ENCODE measurements at places on chromosomes 11 and 22.

DNA sequence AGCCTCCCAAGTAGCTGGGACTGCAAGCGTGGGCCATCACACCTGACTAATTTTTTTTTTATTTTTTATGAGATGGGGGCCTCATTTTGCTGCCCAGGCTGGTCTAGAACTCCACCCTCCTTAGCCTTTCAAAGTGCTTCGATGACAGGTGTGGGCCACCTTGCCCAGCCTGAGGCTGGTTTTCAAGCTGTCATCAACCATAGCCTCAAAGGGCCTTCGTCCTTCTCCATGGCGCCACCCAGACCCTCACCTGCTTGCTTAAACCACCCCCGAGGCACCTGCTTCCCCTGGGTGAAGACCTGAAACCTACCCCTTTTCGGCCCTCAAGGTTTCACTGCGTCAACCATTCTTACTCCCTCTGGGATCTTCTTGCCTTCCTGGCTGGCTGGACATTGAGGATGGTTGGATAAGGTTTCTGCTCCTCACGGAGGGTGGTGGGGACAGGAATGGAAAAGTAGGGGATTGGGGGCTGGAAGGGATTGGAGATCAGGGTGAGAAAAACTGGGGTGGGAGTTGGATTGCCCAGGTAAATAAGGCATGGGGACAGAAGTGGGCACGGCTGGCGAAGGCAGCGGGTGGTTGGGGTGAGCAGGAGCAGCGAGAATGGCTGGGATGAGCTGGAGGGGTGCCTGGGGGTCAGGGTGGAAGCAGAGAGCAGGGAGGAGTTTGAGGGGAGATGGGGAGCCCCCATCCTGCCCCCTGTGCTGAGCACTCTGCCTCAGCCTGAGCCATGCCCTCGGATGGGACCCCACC, 2.8 kb upstream of the ACR start:
- no peak for DNase-seq

- no peak for DNase-seq
Measured at GRCh38 chr11:79683930-79684329, 243.1 kb upstream of the TENM4 start.

DNA sequence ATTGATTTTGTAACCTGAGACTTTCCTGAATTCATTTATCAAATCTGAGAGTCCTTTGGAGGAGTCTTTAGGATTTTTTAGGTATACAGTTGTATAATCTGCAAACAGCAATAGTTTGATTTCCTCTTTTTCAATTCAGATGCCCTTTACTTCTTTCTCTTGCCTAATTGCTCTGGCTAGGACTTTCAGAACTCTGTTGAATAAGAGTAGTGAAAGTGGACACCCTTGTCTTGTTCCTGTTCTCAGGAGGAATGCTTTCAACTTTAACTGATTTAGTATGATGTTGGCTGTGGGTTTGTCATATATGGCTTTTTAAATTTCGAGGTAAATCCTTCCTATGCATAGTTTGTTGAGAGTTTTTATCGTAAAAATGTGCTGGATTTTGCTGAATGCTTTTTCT, 227.4 kb downstream of the CSNK2A3 start:
- no peak for DNase-seq

DNA sequence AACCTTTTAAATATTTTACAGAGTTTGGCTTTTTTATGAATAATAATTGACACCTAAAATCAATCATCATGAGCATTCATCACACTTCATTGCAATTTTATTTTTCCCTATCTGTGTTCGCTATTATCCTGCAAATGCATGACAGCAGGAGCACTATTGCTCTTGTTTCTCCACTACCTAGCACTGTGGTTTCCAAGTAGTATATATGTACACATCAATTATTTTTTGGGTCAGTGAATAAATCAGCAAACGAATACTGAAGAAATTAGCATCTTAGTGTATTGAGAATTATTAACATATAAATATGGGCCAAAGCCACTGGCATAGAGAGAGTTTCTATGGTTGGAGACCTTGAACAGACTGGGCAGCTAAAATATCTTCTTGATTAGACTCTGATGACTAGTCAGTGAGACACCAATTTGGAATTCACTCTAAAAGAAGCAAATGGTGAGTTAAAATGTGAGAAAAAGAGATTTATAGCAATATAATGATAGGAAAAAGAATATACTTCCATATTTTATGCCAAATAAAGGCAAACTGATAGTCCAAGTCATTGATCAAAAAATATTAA, 731.1 kb upstream of the LUZP2 start:
- peak; percentile 35 for DNase-seq

GRCh38 chr22:19704355-19705015, 9.8 kb upstream of the SEPTIN5 start:
- DNase-seq: no peak

DNA sequence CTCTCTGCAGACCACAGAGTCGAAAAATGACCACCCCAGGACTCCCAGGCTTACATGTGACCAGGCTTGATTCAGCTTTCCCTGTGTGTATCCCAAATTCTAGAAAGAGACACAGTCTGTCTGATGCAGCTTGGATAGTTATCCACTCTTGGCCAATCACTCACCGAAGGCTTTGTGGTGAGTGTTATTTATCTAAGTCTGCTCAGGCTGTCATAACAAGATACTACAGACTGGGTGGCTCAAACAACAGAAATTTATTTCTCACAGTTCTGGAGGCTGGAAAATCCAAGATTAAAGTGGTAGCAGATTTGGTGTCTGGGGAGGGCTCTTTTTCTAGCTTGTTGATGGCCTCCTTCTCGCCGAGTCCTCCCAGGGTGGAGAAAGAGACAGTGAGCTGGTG, 63.2 kb downstream of the ZBTB16 start:
- no peak for DNase-seq

- no peak for DNase-seq
Measured at GRCh38 chr11:20840341-20840740, 171.0 kb downstream of the NELL1 start.

GRCh38 chr11:398826-399225, 4.8 kb downstream of the PKP3 start:
- no peak for DNase-seq

- peak; percentile 53 for DNase-seq
Measured at GRCh38 chr22:29245626-29246385, 22.0 kb downstream of the RHBDD3 start.

- DNase-seq: peak; percentile 51
Measured at GRCh38 chr22:19448076-19448607, 631 bp upstream of the C22orf39 start.

DNA sequence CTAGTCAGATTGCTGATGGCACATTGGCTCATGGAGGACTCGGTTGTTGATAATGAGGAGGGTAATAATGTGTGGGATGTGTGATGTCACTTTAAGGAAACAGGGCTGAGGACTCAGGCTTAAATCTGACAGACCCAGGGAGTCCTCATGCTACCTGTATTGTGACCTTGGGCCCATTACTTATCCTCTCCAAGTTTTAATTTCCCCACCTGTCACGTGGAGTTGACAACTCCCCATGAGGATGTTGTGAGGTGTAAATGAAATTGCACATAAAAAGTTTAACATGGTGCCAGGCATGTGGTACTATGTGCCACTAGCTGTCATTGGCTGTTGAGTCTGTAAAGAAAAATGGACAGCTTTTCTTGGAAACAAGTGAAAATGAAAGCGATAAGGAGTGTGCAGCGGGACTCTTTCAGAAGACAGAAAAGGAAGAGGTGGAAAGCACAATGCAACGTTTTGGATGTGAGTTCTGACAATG, 15.3 kb downstream of the IL10RA start:
- DNase-seq: no peak

GRCh38 chr22:49789289-49790141, 38.2 kb downstream of the BRD1 start:
- DNase-seq: no peak

DNA sequence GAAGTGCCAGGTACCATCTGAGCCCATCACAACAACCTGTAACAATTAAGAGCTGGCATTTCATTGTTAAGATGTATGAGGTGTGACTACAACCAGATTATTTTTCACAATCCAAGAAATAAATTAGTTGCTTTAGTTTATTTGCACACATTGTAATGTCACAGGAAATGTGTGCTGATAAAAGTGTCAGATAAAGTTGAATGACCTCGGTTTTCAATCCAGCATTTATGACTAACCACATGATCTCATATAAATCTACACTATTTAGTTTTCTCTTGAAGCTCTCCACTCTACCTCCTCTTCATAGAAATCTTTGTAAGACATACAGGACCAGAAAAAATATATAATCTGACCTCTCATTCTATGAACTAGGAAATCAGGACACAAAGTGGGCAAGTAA, 166.2 kb downstream of the PGR start:
- DNase-seq: no peak

GRCh38 chr11:114091516-114092397, 32.2 kb downstream of the ZBTB16 start:
- DNase-seq: no peak

- DNase-seq: no peak
Measured at GRCh38 chr11:134532921-134533421, 120.9 kb upstream of the B3GAT1 start.

- no peak for DNase-seq
Measured at GRCh38 chr11:12083380-12083779, 27.0 kb upstream of the MICAL2 start.

GRCh38 chr11:79377406-79377805, 63.4 kb downstream of the TENM4 start:
- no peak for DNase-seq

GRCh38 chr11:73393011-73393380, 16.8 kb downstream of the RELT start:
- DNase-seq: peak; percentile 15

Data from brain microvascular endothelial cell (primary cell).